Bronchus fibroblast of lung (primary cell): ENCODE measurements at places on chromosomes 11 and 22. TPM values are rescaled to one million over a fixed set of nuclear protein-coding genes. Genes with fewer than 3 reads are reported as not detected.

The SYT13 gene
- not detected in 2 replicates for total RNA-seq

The ASPHD2 gene
- 1.2 and 1.5 TPM in 2 replicates for total RNA-seq

The CEP126 gene
- 0.89 and 1.3 TPM in 2 replicates for total RNA-seq

The MRGPRE gene
- not detected in 2 replicates for total RNA-seq

The DAGLA gene
- 1.8 and 2.0 TPM in 2 replicates for total RNA-seq

The OR4C5 gene
- total RNA-seq = not detected in 2 replicates

The MPEG1 gene
- total RNA-seq = not detected in 2 replicates

The TRPC6 gene
- total RNA-seq = 1.2 and 1.5 TPM in 2 replicates

The MB gene
- not detected in 2 replicates for total RNA-seq

The SMTN gene
- total RNA-seq = 193 and 236 TPM in 2 replicates

The KRTAP5-1 gene
- not detected in 2 replicates for total RNA-seq

The CARNS1 gene
- total RNA-seq = not detected in 2 replicates

The SYT12 gene
- under 0.01 and 0.17 TPM in 2 replicates for total RNA-seq

The MS4A15 gene
- not detected in 2 replicates for total RNA-seq

The MMP1 gene
- 14.6 and 15.0 TPM in 2 replicates for total RNA-seq

The RBMXL2 gene
- total RNA-seq = not detected in 2 replicates

The CHST1 gene
- total RNA-seq = 0.67 and 0.74 TPM in 2 replicates

The MTFP1 gene
- total RNA-seq = 27.1 and 27.5 TPM in 2 replicates

The OR8D2 gene
- total RNA-seq = not detected in 2 replicates

The PPP2R1B gene
- total RNA-seq = 37.0 and 39.8 TPM in 2 replicates

The GGTLC2 gene
- total RNA-seq = not detected in 2 replicates

The TUBA8 gene
- 0.50 and 0.59 TPM in 2 replicates for total RNA-seq

The NNMT gene
- 447 and 483 TPM in 2 replicates for total RNA-seq
